ENCODE measurements at places on chromosomes 11 and 22. TPM values are rescaled to one million over a fixed set of nuclear protein-coding genes. Genes with fewer than 3 reads are reported as not detected.
A peak's percentile ranks its signal among the peaks of the same experiment; 100 is the strongest.

- no peak for DNase-seq
Observed at GRCh38 chr11:79437981-79438630, 2.7 kb downstream of the TENM4 start.

DNA sequence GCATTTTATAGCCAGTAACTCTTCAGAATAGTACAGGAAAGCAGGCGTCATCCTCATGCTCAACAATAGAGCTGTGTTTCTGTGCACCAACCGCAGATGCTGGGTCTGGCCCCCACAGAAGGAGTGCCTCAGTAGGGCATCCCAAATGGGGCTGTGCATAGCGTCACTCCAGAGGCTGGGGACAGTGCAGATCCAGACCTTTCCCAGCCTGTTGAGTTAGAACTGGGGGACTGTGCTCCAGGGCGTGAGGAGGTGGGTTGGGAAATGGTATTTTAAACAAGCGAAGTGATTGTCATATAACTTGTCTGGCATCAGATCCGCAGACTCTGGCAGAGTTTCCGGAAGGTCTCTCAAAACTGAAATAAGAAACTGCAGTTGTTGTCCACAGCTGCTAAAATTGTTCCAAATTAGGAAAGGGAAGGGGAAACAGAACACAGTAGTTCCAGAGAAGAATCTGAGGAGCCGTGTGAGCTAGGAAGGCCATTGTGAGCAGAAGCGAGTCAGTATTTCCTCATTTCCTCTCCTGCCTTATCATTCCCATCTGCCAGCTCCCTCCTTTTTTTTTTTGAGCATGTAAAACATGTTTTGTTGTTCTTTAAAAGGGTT, 52.2 kb downstream of the JAM3 start:
- peak; percentile 38 for DNase-seq

- DNase-seq, result no peak
Observed at GRCh38 chr11:30392221-30392784, 69.4 kb downstream of the ARL14EP start.

GRCh38 chr11:126277780-126278179, 5.1 kb upstream of the TIRAP start:
- no peak for DNase-seq

DNA sequence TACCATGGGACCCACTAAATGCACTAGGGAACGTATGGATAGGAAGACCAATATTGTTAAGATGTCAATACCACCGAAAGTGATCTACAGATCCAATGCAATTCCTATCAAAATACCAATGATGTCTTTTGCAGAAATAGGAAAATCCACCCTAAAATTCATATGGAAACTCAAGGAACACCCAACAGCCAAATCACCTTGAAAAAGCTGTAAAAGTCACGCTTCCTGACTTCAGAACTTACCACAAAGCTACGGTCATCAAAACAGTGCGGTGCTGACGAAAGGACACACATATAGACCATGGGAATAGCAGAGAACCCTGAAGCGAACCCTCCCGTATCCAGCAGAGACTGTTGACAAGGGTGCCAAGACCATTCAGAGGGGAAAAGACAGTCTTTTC, 20.5 kb downstream of the BRD1 start:
- DNase-seq, result no peak

DNA sequence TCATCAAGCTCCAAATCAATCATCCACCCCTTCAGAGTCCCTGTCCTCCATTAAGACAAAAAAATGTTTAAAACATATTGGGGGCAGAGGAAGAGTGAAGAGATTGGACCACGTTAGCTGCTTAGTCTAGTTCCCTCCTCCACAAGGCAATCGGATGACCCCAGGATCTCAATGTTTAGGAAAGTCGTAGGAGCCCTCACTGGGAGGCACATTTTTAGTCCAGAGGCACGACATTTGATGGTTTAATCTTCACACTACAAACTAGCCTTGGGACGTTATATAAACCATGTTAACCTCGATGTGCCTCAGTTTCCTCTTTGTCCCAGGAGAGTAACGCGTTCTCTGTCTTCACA, 588 bp upstream of the FAT3 start:
- no peak for DNase-seq

DNA sequence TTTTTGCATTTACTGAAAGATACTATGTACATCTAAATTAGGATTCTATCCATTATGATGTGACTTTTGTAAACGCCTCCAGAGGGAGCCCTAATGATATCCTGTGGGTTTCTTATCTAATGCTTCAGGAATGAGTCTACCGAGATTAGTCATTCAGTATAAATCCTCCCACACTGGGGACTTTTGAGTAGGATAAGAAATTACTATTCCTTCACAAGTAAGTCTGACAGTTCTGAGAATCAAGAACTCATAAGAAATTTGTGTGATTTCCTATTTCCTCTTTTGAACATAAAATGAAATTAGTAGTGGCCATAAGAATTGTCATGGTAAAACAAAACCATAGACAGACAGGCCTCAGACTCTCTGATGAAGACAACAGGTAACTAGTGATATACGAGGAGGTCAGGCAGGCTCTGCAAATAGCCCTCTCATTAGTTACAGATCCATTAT, 10.0 kb upstream of the OR5M1 start:
- DNase-seq, result no peak

DNA sequence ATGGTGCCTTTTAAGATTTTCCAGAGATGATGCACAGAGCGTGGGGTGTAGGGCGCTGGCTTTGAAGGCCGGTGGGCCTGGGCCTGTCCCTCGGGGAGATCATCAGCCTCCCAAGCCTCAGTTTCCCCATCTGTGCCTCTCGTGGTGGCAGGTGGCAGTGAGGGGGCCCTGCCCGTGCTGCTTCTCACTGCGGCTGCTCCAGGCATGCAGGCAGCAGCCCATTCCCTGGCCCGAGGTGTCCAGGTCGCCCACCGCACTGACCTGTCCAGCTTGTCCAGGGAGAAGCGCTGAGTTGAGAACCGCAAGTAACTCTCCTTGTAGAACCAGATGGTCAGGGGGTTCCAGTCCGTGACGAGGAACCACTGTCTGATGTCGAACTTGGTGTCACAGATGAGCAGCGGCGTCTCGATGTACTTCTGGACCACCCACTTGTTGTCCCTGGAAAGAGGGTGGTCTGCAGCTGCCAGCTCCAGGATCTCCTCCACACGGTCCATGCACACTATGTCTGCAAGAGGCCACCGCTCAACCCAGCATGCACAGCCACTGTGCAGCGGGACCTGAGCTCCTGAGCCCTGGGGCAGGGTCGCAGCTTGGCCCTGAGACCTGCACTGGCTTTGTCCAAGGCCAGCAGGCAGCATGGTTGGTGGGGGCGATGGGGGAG, 20.5 kb upstream of the IL17REL start:
- no peak for DNase-seq

DNA sequence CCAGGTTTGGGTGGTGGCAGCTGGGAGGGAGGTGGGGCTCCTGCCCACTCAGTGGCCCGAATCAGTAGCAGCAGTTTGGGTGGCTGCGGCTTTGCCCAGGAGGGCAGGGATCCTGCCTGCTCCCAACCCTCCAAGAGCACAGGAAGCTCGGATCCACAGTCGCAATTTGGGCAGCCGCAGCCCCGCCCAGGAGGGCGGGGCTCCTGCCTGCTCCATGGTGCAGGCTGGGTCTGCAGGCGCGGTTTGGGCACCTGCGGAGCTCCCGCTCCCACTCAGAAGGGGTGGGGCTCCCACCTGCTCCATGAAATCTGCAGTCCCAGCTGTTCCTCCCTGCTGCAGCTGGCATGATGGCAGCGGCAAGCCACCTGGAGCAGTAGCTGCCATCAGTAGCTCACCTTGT, 38.1 kb upstream of the CALCB start:
- no peak for DNase-seq

DNA sequence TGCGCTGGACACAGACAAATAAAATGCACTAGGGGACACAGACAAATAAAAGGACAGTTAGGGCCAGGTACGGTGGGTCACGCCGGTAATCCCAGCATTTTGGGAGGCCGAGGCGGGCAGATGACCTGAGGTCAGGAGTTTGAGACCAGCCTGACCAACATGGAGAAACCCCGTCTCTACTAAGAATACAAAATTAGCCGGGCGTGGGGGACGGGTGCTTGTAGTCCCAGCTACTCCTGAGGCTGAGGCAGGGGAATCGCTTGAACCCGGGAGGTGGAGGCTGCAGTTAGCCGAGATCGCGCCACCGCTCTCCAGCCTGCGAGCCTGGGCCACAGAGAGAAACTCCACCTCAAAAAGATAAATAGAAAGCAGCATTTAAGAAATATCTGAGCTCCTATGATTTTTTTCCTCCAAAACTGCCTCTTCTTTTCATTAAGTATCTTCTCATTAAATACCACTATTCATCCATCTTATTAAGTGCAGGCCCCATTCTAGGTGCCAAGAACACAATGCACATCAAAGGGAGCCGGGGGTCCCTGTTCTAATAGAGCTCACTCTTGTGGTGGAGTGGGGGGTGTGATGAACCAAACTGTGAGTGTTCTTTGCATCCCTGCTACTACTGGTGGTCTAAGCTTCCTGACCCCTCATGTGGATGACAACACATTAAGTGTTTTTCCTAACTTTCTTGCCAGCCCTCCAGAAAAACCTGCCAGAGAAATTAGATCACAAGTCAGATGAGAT, 766 bp upstream of the ZNHIT2 start:
- no peak for DNase-seq

DNA sequence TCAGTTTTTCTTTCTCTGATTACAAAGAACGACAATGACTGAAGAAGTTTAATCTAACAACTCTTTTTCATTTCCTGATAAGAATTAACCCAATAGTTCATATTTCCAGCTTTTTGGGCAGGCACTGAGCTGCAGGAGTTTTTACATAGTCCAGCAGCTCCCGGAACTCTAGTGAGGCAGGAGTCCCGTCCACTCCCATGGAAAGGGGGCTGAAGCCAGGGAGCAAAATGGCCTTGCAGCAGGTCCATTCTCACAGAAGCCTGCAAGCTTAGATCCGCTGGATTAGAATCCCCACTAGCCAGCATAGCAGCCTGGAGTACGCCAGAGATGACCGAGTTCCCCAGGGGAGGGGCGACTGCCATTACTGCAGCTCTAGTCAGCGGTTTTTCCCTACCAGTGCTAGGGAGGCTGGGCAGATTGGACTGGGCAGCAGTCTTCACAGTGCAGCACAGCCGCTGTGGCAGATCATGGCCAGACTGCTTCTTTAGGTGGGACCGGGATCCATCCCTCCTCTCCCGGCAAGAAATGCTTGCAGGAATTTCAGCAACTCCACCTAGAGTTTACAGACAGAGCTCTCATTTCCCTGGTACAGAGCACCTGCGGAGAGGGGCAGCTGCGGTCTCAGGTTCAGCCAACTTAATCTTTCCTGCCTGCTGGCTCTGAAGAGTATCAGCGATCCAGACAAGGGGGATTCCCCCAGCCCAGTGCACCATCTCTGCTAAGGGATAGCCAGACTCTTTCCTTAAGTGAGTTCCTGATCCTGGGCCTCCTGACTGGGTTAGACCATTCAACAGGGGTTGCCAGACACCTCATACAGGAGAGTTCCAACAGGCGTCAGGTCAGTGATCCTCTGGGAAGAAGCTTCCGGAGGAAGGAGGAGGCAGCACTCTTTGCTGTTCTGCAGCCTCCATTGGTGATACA, 742 bp upstream of the CASP4 start:
- DNase-seq, result no peak

- DNase-seq, result no peak
Observed at GRCh38 chr22:42642806-42643633, 2.6 kb upstream of the ATP5MGL start.

- DNase-seq, result no peak
Observed at GRCh38 chr22:42855211-42855610, 1.9 kb downstream of the ARFGAP3 start.

- DNase-seq, result no peak
Observed at GRCh38 chr11:100903284-100903683, 216.2 kb downstream of the ARHGAP42 start.

DNA sequence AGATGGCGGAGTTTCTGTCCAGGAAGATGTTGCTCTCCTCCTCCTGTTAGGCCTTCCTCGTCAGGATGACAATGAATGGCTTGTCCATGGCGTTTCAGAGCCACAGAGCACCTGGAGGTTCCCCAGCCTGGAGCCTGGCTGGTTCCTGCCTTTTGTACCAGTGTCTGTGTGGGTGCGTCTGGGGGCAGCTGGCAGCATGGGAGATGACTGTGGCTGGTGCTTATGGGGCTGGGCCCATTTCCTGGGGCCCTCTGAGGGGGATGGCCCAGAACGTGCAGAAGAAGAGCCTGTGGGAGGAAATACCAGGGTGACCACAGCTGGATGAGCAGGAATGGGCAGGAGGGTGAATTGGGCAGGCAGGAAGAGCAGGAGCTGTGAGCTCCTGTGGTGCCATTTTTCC, 6.7 kb downstream of the SLC37A2 start:
- no peak for DNase-seq

KCNJ11 gene
- 11.4 TPM for total RNA-seq

PGM2L1 gene
- total RNA-seq, result 182 TPM

OR9I1 gene
- total RNA-seq, result not detected

FUT4 gene
- 9.2 TPM for total RNA-seq

CFAP300 gene
- 4.8 TPM for total RNA-seq

NRXN2 gene
- 219 TPM for total RNA-seq

CD3G gene
- total RNA-seq, result not detected

CDKN1C gene
- total RNA-seq, result 34.5 TPM

KCNK7 gene
- 0.31 TPM for total RNA-seq

ELMOD1 gene
- 95.5 TPM for total RNA-seq

ACAD8 gene
- total RNA-seq, result 28.7 TPM

MAJIN gene
- not detected for total RNA-seq

ST14 gene
- not detected for total RNA-seq

IRAG1 gene
- 1.4 TPM for total RNA-seq

SLC1A2 gene
- total RNA-seq, result 228 TPM

SAC3D1 gene
- total RNA-seq, result 8.7 TPM
